ENCODE measurements at places on chromosomes 16 and 17.

GRCh38 chr17:5234645-5235576 is at the start of gene SCIMP:
TSS of gene SCIMP (minus strand) at chr17:5234860. CDS start at chr17:5234755, 105 bp downstream.
- DNase-seq = peak; percentile 72

DNA sequence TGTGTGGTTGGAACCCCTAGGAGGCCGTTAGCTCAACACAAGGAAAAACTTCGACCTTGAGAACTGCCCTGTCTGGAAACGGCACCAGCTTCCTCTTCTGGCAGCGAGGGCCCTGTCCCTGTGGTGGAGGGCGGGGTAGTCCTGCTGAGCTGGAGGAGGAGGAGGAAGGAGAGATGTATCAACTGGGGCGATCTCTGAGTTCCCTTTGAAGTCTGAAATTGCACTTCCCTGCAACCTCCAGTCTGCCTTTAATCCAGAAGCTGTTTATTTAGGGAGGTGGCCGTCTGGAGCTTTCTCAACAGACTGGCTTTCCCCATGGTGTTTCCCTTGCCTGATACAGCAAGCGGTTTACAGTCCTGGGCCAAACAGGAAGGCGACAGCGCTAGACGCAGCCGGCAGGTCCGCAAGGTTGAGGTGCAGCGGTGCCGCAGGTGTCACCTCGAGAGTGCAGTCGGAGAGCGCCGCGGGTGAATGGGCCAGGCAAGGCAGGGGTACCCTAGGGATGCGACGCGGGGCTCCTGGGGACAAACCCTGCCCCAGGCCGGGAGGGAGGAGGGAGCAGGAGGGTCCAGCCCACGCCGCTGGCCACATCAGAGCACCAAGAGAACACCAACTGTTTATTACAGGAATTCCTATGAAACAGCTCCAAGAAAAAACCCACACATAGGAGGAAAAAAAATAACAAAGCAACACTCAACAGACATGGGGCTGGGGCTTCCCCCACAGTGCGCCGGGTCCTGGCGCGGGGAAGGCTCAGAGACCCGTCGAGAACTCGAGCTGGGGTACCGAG is 11.4 kb upstream of the MRPS23 start:
- peak; percentile 70 for DNase-seq

- DNase-seq = no peak
Observed at GRCh38 chr17:77827039-77827438, 131.5 kb upstream of the TNRC6C start.

GRCh38 chr16:24852281-24852721 is 6.5 kb downstream of the SLC5A11 start:
- peak; percentile 81 for DNase-seq

- DNase-seq = no peak
Observed at GRCh38 chr17:15513856-15514459, 46.5 kb upstream of the CDRT4 start.

DNA sequence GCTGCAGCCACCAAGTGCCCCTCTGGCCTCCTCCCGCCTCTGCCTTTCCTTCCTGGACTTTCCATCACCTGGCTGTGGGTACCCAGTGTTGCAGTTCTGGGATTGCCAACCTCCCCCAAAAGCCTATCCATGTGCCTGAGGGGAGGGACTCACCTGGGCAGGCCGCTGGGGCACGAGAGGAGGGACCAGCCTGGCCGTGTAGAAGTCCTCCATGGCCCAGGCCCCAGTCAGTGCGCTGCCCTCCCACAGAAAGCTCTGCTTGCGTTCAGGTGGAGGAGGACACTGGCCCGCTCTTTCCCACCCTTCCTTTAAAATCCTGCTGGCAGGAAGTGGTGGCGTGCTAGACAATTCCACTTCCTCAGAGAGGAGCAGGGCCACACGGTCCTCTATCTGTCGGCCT is 14.2 kb downstream of the SLX4 start:
- DNase-seq = no peak

- no peak for DNase-seq
Observed at GRCh38 chr17:7102421-7102820, 12.2 kb downstream of the ASGR2 start.

DNA sequence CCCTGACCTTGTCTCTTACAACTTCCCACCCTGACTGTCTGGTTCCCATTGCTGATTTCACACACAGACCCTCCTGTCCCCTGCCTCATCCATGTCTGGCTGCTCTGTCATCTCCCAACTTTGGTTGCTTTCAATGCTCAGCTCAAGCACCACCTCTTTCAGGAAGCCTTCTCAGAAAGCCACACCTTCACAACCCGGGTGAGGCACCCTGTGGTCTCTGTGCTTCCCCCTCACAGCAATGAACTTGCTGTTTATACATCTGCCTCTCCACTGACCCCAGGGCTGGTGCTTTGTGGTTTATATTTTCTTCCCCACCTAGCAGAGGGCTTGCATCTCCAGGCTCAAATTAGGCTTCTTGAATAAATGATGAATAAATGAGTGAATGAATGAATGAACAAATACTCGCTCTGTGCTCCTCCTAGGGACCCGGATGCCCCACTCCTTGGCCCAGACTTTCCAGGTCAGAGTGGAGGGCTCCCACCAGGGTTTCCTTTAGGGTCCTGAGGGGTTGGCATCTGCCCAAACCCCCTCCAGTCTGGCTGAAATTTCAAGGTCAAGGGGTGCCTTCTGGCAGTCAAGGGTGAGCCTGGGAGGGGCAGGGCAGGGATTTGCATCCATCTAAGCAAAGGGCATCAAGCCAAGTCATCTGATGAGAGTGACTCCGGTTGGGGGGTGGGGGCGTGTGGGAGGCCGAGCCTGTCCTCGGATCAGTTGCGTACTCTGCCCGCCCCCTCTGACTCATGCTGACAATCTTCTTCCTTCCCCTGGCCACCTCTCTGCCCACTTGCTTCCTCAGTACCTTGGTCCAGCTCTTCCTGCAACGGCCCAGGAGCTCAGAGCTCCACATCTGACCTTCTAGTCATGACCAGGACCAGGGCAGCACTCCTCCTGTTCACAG is at the start of gene ITGAX:
ITGAX (plus strand) TSS at position 783 of the 898 bp plus-strand sequence; CDS start at position 862, 79 bp downstream.
- peak; percentile 54 for DNase-seq

- DNase-seq = peak; percentile 65
Observed at GRCh38 chr17:27526604-27527002, 70.4 kb downstream of the KSR1 start.

DNA sequence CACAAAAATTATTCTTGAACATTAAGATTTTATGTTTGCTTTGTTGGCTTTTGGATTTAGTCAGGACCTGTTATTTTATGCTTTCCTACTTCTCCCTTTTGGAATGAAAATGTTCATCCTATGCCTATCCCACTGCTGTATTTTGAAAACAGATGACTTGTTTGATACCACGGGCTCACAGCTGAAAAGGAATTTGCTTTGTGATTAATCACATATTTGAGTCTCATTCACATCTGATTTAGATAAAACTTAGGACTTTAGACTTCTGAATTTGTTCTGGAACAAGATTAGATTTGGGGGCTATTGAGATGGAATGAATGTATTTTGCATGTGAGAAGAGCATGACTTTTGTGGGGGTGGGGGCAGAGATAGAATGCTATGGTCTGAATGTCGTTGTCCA is 1012.6 kb downstream of the CDH11 start:
- no peak for DNase-seq

- no peak for DNase-seq
Observed at GRCh38 chr17:72386619-72387237, 265.9 kb downstream of the SOX9 start.

DNA sequence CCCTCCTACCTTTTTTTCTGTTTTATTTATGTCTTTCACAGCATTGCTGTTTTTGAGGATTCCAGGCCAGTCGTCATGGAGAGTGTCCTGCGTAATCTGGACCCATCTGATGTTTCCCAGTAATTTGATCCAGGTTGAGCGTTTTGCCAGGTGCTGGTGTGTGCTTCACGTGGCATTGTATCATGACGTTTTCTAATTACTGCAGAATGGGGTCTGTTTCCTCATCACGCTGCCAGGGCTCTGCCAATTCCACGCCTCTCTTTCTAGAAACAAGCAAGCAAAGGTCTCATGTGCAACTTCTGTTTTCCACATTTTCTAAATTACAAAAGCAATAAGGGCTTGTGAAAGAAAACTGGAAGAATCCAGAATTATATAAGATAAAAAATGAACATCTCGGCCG is 28.3 kb upstream of the BHLHA9 start:
- peak; percentile 52 for DNase-seq

DNA sequence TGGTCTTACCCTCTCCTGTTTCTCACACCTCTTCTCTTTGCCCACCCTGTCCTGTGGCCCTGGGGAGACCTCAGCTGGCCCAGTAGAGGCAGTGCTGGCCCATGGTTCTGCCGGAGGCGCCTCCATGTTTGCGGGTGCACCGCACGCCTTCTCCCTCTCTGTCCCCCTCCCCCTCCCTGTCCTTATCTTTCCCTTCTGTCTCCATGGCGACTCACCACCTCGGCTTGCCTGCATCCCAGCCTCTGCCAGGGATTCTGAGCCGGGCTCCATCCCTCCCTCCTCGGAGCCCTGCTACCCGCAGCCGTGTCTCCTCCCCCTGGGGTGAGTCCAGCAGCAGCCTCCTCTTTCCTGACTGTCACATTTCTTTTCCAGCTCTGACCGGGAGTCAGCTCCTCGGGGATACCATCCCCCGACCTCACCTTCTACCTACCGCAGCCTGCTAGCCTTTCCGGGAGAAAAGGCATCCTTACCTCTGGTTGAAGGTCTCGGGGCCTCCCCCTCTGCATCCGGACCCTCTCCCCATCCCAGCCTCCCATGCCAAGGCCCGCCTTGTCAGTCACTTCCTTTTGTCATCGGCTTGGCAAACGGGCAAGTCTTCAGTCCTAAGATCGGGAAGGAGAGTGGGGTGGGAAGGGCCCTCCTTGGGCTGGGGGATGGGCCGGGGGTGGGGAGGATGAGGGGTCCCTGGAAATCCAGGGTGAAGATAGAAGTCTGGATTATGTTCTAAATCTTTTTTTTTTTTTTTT is at the start of gene RNF112:
RNF112 (plus strand) TSS at position 358 of the 746 bp plus-strand sequence; CDS start at position 535, 177 bp downstream.
- DNase-seq = peak; percentile 38

- no peak for DNase-seq
Observed at GRCh38 chr16:87098976-87099720, 218.0 kb downstream of the C16orf95 start.

GRCh38 chr17:14033166-14033565 is 36.1 kb upstream of the COX10 start:
- DNase-seq = peak; percentile 22

DNA sequence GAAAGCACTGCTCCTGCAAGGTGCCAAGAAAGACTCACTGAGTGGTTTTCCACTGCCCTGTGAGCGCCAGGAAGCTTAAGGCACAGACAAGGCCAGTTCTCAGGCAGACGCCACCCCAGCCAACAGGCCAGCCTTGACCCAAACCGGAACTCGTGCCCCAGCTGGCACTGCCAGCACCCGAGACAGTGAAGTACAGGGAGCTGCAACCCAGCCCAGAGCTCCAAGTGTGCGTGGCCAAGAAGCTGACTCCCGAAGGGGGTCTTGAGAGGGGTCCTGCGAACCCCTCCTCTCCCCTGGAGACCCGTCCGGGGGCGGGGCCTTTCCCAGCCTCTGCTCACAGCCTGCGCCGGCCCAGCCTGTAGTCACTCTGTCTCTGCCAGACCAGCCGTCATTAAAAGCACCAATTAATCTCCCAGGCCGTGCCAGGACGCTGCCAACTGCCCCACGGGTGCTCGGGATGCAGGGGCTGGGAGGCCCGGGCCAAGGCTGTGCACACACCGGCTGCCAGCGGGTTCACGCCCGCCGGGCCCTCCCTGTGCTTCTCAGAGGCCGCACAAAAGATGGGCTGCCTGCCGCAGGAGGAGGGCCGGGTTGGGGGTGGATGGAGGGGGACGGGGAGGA is 4.4 kb upstream of the SOX8 start:
- peak; percentile 89 for DNase-seq

GRCh38 chr17:44095647-44096496 is 25.3 kb downstream of the G6PC3 start:
- peak; percentile 69 for DNase-seq

- DNase-seq = no peak
Observed at GRCh38 chr17:45986056-45986455, 13.0 kb upstream of the STH start.

GRCh38 chr17:57514614-57515013 is 230.5 kb downstream of the CCDC182 start:
- DNase-seq = no peak

DNA sequence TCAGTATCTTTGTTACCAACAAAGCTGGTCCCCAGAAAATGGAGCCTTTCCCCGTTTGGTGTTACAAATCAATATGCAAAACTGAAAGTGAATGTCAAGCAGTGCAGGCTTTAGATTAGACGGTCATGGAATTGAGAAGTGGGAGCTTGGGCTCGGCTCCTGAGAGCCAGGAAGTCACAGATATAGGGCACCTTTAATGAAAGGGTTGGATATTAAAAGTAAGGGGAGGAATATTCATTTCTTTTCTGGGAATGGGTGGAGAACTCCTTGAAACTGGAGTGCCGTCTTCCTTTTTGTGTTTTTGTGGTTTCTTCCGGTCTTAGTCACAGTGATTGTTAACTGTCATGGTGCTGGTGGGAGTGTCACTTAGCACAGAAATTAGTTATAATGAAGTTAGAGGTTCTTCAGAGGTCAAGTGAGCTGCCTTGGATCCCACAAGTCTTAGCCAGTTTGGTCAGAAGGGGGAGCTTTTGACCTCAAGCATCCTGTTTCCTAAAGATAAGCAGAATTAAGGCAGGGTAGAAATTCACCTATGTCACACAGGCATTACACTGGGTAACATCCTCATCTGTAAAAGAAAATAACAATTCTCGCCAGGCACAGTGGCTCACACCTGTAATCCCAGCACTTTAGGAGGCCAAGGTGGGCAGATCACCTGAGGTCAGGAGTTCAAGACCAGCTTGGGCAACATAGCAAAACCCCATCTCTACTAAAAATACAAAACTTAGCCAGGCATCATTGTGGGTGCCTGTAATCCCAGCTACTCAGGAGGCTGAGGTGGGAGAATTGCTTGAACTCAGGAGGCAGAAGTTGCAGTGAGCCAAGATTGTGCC is 9.6 kb upstream of the EIF1 start:
- no peak for DNase-seq

- DNase-seq = no peak
Observed at GRCh38 chr17:46978489-46979146, 435 bp downstream of the RPRML start.

DNA sequence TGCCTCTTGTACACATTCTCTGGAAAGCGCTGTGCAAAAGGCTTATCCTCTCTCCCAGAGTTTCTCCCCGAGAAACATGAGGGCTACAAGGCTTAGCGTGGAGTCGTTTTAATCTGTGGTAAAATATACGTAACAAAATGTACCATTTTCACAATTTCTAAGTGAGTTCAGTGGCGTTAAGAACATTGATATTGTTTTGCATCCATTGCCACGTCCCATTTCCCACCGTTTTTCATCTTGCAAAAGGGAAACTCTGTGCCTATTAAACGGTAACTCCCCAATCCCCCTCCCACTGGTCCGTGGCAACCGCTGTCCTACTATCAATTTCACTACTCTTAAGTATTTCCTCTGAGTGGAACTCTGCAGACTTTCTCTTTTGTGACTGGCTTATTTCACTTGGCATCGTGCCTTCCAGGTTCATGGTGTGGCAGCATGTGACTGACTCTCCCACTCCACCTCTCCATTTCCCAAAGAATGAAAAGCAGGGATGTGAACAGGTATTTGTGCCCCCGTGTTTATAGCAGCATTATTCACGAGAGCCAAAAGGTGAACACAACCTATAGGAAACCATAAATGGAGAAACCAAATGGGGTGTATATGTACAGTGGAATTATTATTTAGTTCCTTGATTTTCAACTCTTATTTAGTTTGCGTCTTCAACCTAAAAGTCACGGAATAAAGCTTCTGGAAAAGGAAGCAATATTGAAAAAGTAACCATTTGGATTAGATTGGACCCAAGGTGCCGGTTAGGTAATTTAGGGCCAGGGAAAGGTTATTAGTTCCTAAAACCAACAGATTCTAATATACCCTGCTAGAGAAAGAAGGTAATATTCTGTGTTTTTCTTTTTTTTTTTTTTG is 1.1 kb upstream of the USP32 start:
- peak; percentile 63 for DNase-seq

All from pons (tissue), 1 donor.